Right ventricle myocardium superior (tissue), 1 donor: ENCODE measurements at places on chromosomes 11 and 22. TPM values are rescaled to one million over a fixed set of nuclear protein-coding genes. Genes with fewer than 3 reads are reported as not detected.

- peak; percentile 68 for DNase-seq
Measured at GRCh38 chr11:15800111-15800800, 556.1 kb downstream of the SOX6 start.

DNA sequence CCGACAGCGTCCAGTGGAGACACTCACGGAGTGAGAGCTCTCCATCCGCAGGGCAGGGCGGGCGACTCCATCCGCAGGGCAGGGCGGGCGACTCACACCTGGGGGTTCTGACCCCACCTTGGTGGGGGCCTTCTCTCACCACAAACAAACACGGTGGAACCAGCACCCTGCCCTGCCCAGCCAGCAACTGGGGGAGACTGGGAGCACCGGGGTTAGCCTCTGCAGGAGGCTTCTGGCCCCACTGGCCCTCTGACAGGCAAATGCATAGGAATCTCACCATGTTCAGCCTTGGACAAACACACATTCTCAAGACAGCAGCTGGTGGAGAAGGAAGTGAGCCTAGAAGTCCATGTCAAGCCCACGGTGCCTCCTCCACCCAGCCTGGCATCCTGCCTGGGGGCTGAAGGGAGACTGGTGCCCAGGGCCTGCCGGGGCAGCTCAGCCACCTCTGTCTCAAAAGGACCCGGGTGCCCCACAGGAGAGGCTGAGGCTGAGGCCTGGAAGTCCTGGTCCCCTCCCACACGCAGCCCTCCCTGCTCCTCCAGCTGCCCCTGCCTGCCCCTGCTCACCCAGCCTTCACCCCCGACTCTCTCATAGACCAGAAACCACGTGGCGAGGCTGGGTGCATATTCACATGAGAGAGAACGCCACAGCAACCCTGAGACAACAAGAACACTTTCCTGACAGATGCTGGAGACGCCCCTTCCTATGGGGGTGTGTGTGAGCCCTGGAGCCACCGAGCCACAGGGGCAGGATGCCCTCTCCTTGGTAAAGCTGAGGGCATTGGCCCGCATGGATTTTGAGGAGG lies 98.4 kb upstream of the B3GAT1 start:
- DNase-seq, result no peak

The ATP6V1E1 gene
- total RNA-seq, result 199 TPM

The KCNJ1 gene
- not detected for total RNA-seq

The FDXACB1 gene
- total RNA-seq, result 0.86 TPM

- DNase-seq, result no peak
Measured at GRCh38 chr22:40022536-40023240, 27.9 kb downstream of the FAM83F start.

DNA sequence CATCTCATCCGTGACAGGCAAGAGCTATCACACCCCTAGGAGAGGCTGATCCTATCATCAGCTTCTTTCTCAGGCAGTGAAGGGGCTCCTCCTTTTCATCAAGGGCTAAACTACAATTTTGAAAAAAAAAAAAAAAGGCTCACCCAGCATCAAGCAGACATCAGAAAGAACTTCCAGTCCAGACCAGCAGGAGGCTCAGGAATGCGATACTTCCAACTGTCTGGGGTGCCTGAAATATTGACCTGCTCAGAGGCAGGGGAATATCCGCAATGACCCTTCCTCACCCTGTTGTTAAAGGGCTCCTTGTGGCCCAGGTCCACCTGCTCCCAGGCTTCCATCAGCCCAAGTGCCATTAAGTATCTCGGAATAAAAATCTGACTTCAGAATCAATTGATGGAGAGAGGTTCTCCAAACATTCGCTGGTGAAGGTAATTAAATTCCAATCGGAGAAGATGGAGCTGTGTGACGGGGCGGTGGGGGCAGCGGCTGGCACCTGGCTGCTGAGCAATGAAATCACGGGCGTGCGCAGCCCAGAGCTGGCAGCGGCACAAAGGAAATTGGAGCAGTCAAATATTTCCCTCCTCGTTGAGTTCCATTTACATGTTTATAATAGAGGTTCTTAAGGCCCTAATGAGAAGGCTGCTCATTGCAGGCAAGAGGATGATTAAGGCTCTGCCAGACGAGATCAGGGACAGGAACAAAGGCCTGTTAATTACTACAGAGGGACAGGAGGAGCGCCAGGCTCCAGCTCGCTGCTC lies 69.0 kb upstream of the THY1 start:
- no peak for DNase-seq

The KCNE3 gene
- total RNA-seq, result 2.6 TPM

The MRGPRX4 gene
- not detected for total RNA-seq

DNA sequence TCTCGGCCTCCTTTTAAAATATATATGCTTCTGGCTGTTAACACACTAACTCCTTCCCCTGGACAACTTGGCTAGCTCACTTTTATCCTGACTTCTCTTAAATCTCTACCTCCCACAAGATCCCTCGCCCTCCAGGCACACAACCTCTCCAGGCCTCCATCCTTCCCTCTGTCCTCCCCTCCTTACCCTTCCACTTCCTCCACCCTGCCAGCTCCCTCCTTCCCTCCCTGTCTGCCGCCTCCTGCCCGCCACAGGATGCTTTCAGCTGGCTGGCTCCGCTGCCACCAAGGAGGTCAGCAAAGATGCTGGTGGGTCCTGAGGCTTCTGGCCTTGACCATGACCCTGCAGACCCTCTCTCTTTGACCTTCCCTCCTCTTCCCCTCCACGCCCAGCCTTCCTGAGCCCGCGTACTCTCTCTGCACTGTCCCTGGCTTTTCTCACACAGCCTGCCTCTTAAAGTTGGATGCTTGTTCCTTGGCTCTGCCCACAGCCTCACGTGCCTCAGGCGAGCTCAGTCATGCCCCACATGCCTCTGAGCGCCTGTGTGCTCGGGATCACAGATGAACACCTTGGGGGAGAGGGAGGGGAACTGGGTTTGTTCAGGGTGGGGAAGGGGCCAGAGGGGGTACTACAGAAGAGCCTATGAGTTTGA lies 6.7 kb downstream of the NFAM1 start:
- no peak for DNase-seq

GRCh38 chr11:33214187-33214586 lies 43.0 kb upstream of the HIPK3 start:
- DNase-seq, result no peak

DNA sequence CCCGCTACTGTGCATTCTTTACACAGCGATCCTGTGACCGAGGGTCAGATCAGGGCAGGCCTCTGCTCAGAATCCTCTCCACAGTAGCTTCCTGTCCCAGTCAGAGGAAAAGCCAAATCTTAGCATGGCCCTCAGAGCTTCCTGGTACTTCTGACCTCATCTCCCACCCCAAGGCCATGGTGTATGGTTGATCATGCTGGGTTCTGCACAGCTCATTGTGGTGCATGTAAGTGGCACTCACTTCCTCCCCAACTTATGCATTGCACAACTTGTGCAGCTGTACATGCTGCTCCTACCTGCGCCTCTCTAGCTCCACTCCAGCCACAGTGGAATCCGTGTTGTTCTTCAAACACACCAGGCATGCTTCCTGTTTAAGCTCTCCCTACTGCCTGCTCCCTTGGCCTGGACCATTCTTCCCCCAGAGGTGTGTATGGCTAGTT lies 20.3 kb downstream of the BMAL1 start:
- DNase-seq, result no peak

DNA sequence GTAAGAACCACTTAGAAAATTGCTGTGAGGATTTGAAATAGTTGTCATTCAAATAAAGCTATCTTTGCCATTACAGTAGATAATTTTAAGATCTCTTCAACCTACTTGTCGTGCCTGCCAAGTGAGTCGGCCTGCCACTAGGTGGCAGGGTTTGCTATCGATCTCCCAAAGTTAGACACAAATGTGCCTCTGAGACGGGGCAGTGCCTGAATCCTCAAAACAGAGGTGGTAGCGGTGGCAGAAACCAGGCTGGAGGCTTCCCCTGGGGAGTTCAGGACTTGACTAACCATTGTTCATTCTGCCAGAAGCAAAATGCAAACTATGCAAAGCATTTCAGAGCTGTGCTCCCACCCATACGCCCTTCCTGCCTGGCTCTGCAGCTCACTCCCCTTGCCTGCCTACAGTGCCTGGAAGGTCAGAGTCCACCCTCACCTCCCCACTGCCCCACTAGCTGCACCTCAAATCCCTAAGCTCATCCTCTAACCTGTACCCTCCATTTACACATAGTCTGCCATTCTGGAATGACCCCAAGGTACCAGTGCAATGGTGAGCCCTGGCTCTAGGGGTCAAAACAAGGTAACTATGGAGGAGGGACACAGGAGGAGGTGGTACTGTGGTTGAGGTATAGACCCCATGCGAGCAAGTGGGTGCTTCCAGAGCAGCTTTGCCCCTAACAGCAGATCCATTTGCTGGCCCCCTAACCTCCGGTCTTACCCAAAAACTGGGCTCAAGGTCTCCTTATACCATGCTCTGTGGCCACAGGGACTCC lies 82.1 kb downstream of the C11orf58 start:
- DNase-seq, result peak; percentile 89

- no peak for DNase-seq
Measured at GRCh38 chr22:45125188-45125587, 38.5 kb upstream of the NUP50 start.

DNA sequence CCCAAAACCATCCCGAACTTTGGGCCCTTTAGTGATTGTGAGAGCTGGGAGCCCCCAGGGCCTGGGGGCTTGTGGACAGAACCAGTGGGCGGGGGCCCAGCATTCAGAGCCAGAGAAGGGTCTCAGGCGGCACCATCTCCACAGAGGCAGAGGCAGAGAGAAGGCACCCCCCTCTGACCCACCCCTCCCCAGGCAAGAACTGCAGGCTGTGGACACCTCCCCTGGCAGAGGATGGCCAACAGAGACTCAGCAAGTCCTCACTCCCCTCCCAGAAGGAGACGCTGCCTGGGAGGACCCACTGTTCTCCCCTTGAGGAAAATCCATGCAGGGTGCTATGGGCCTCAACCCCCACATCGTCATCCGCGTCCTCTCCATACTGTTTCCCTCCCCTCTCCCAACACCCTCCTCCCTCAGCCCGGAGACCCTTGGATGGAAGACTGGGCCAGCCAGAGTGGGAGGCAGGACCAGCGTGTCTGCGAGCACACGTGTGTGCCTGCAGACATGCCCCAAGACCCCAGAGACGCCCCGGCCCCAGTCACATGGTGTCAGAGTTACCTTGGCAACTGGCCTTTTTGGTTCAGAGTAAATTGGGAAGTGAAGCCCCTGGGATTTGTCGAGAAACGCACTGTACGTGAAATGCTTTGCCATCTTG lies 42.6 kb downstream of the KCNC1 start:
- DNase-seq, result no peak

- no peak for DNase-seq
Measured at GRCh38 chr22:23500508-23501260, 79.4 kb downstream of the IGLL1 start.

- no peak for DNase-seq
Measured at GRCh38 chr11:70075836-70076235, 2.3 kb upstream of the ANO1 start.

The PAMR1 gene
- 14.5 TPM for total RNA-seq

GRCh38 chr22:32644252-32645100 lies 157.0 kb upstream of the TIMP3 start:
- DNase-seq, result peak; percentile 79

DNA sequence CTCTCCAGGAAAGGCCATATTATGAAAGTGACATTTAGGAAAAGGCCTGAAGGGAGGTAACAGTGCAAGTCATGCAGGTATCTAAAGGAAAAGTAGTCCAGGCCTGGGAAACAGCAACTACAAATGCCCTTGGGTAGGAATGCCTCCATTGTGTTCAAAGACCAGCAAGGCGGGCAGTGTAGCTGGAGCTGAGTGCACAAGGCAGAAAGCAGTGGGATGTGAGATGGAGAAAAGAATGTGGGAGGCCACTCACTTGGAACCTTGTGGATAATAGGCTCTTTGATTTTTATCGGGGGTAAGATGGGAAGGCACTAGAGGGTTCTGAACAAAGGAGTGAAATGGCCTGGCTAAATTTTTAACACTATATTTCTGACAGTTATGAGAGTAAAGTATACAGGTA lies 188.6 kb downstream of the PGR start:
- no peak for DNase-seq

DNA sequence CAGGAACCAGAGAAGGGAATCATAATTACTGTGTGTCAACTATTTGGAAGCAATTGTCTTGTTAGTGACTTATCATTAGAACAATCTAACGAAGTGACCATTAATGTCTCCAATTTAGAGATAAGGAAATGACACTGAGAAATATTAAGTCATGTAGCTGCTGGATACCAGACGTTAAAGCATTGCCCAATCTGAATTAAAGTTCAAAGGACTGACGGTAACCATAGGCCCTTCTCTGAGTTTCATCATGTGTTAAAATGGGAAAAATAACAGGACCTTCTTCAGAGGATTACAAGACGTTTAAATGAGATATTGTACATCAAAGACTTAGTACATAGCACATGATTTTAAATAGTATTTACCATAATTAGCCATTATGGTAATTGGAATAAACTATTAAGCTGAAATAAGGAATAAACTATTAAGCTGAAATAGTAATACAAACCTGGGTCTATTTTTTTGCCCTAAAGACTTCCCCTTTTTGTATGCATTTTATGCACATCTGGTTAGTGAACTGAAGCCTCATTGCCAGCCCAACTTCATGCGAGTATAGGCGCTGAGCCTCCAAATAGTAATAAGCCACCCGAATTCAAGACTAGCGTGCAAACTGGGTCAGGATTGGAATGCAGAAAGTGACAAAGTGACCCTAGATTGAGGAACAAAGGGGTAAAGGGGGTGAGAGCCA lies 41.0 kb downstream of the GLYATL1 start:
- DNase-seq, result no peak

DNA sequence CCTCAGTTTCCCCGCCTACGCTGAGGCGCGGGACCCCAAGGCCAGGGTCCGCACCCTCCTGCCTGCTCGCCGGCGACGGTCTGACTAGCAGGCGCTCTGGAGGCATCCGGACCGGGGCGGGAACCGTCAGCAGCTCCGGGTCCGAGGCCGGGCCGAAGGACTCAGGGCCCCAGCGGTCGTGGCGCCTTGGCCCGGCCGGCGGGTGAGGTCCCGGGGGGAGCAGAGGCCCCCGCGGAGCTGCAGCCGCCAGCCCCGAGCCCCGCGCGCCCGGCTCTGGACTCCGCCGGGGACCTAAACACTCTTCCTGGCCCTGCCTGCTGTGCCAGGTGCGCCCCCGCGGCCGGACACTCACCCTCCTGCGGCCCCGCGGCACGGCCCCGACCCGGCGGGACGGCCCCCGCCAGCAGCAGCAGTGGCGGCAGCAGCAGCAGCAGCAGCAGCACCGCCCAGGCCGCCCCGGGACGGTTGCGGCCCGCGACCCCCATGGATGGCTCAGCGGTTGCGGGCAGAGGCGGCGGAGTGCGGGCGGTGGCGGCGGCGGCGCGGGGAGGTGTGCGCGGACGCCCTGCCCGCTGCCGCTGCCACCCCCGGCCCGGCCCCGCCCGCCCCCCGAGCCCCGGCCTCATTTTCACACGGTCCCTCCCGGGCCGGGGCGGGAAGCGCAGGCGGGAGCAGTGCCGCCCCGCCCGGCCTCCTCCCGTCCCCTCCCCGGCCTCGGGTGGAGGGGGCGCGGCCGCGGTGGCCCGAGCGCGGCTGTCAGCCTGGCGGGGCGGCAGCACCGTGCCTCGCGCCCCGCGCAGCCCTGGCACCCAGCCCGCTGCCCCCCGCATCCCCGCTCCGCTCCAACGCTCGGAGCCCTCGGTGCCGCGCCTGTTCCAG lies at the start of gene SCUBE2:
SCUBE2 (minus strand) TSS at position 556 of the 879 bp plus-strand sequence; CDS start at position 485, 71 bp downstream.
- no peak for DNase-seq

The CARD16 gene
- 8.4 TPM for total RNA-seq

The ADAMTS15 gene
- 43.5 TPM for total RNA-seq
